LHCN-M2 (cell line): ENCODE measurements at places on chromosomes 5 and 9. TPM values are rescaled to one million over a fixed set of nuclear protein-coding genes. Genes with fewer than 3 reads are reported as not detected.

GRCh38 chr9:2966565-2967300, 122.8 kb upstream of the PUM3 start:
- no peak for DNase-seq

- peak; percentile 32 for DNase-seq
Observed at GRCh38 chr5:79759436-79759835, 69.8 kb downstream of the CMYA5 start.

DNA sequence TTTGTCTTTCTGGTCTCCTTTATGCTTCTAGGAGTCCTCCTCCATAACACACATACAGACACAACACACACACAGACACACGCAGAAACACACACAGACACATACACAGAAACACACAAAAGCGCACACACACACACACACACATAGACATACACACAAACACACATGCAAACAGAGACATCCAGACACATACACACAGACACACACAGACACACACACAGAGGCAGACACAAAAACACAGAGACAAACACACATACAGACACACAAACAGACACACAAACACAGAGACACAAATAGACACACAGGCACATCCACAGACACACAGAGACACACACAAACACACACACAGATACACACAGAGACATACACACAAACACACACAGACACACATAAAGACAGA, 220.2 kb downstream of the IRX2 start:
- no peak for DNase-seq

GRCh38 chr9:16871336-16872151, 1.1 kb upstream of the BNC2 start:
- DNase-seq = peak; percentile 90

DNA sequence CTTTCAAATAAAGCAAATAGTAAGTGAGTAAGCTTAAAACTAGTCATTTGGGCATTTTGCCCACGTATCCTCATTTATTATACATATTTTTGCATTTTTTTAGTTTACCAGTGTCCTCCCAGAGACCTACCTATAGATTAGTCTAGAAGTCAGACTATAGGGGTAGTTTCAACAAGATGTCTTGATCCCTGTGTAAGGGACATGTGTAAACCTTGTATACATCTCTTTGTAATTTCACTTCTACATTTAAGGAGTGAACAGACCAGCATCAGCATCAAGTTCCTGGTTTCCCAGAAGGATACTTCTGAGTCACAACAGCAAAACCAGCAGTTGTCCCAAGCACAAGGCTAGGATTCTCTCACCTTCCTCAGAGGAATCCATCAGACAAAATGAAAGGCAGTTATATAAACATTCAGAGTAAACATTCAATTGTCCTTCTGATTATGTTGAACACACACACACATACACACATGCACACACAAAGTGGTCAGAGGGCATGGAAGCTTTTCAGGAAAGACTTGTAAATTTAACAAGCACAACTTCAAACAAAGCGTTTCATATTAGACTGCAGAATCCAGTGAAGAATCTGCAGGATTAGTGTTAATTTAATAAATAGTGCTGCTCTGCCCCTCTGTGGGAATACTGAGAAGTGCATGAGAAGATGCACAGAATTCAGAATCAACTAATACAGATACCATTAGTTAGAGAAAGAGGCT, 55.4 kb downstream of the HINT1 start:
- DNase-seq = peak; percentile 50

DNA sequence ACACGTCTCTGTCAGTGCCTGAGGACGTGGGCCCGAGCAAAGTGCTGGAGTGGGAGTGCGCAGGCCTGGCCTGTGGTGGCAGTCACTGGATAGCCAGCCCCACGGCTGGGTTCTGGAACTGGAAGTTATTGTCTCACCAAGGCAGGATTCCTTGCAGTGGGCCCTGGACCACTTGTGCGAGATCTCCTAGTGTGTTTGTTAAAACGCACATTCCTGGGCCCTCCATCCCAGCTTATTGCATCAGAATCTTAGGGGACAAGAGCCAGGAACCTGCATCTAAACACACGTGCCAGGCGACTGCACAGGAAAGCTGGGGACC, 26.9 kb downstream of the PTPA start:
- DNase-seq = no peak

DNA sequence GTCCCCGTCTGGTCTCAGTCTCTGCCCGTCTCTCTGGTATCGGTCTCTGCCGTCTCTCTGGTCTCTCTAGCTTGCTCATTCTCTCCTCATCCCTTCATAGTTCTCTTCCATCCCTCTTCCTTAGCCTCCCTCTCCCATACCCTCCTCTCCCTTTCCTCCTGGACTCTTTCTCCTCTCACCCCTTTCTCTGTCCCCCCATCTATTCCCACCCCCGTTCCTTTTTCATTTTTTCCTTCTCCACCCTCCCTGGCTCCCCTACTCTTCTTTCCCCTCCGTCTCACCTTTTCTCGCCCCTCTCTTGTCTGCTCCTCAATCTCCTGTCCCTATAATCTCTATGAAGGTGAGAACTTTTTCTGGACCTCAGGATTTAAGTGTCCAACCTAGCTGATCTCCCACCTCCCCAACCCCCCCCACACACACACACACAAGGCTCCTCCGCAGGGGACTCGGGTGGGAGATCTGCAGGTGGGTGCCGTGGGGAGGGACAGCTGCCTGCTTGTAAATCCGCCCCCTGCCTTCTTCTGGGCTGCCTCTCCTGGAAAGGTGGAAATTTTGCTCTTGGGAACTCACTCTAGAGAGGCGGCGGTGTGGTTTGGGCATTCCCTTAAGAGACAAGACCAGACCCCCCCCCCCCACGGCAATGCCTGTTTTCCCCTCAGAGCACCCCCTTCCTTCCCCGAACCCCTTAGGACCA, 953 bp downstream of the UBE2QL1 start:
- DNase-seq = no peak

DNA sequence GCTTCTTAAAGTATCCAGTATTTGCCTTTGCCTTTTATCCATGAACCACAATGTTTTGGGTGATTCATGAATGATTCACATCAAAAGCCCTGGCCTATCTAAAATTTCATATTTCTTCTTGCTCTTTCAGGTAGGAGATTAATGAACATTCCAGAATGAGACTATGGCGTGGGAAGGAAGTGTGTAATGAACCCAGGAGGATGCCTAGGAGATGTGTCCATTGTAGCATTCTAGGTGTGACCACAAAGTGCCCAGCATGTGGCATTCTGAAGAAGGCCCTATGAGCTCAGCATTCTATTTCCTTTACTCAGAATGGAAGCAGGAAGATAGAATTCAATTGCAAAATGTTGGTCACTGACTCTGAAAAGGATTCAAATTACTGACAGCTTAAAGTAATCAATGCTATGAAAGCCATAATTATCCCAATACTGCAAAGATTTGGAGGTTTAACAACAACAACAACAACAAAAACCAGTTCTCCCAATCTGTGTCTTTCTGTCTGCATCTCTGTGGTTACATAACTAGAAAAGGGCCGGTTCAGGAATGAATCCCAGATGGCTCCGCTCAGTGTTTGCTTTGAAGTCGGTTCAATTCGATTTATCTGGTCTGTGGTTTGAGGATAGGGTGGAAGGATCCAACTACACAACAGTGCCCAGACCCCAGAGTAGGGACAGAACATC, 126.7 kb downstream of the FOXD1 start:
- peak; percentile 95 for DNase-seq

- no peak for DNase-seq
Observed at GRCh38 chr9:72444435-72444834, 77.0 kb upstream of the TMC1 start.

DNA sequence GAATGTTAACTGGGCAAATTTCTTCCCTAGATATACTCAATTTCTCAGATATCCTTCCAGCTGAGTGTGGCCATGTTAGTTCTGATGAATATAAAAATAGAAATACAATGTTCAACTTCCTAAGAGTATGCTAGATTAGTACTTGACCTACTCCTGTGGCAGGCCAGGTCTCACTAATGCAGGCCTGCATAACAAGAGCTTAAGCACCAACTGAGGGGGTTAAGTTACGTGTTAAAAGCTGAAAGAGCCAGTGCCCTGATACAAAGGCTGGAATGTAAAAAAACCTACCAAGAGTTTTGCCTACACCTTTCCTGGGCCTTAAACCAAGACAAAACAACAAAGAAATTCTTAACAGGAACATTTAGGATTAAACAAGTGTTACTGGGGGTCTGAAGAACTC, 102.8 kb downstream of the MRPS30 start:
- DNase-seq = no peak

GRCh38 chr5:134543820-134544614, 18.5 kb downstream of the JADE2 start:
- DNase-seq = no peak

DNA sequence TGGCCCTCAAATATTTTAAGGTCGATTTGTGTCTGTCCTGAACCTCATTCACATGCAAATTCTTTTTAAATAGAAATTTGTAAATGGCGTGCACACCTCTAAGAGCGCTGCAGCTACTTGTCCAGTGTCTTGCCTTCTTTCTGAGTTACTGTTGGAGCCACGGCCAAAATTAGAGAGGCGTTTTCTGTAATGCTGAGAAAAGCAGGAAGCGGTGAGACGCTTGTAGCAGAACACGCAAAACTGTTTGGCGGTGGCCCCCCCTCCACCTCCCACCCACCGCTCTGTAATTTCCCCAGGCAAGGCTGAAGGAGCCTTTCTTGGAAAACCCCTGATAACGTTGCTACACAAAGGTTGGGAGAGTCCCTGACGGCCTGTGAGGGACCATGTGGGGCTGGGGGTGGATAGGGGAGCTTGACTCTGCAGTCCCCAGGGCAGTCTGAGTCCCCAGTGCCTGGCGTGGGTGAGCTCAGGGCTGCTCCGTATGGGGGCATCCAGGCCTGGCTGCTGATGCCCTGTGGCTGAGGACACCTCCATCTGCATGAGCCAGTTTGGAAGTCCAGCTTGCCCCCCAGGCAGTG, 96.5 kb downstream of the GADD45G start:
- no peak for DNase-seq

DNA sequence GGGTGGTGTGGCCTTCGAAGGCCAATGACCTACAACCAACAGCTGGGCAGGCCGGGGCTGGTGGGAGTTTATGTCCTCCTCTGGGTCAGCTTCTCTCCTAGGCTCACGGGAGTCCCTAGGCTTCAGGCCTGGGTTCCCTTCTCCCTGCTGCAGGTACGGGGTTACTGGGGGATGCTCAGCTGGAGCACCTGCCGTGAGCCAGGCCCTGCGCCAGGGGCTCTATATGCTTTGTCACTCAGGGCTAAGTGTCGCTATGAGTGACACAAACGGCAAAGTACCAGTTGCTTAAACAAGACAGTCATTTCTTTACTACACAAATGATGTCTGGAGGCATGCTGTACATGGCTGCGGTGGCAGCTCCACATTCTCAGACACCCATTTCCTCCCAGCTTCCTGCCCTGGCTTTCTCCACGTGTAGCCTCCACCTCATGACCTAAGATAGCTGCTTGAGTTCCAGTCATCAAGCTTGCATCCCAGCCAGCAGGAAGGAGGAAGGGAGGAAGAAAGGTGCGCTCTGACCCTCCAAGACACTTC, 22.5 kb upstream of the NINJ1 start:
- DNase-seq = no peak

GRCh38 chr5:176810081-176810597, at the start of gene UNC5A:
Gene UNC5A, plus strand, starts transcription at chr5:176810559. Its CDS starts 192 bp downstream, at chr5:176810751.
- DNase-seq = no peak

DNA sequence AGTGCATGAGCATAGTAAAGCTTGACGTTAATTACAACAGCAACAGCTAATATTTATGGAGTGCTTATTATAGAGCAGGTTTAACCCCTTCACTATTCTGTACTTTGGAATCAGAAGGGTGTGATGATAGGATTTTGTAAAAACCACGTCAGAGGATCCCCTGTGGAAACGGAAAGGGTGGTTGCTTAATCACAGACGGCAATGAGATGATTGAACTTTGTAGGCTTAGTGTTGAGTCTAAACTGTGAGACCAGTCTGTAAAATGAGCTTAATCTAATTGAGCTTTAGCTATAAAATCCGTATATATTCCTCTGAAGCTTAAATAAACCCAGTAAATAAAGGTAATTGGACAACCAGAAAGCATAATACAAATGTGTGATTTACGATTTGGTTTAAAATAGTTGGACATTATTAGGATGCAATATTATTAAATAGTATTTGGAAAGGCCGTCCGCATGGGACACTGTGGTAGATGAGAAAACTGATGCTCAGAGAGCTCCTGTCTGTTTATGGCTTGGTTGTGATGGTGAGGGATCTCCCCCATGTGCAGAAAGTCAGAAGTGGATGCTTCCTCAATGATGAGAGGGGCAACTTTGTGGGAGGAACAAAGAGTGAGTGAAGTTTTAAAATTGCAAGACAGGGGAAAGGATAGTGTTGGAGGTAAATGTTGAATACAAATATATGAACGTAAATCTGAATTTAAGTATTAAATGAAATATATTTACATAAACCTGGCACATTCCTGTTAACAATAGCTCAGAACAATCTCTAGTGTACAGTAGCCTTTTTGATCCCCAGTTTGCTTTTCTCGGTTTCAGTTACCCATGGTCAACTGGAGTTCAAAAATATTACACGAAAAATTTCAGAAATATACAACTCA, 23.4 kb upstream of the SCGB3A2 start:
- no peak for DNase-seq

The TRPM3 gene
- total RNA-seq = 3.4 and 7.8 TPM in 2 replicates

The PCDHB15 gene
- 3.8 TPM in 2 replicates for total RNA-seq

The EPB41L4B gene
- total RNA-seq = 2.1 and 2.4 TPM in 2 replicates

The ZCCHC7 gene
- total RNA-seq = 10.2 and 10.3 TPM in 2 replicates

The S100Z gene
- total RNA-seq = not detected in 2 replicates

The SLC25A2 gene
- total RNA-seq = 0.17 TPM in 1 of 2 replicates, not detected in the other

The FCHO2 gene
- 13.5 and 14.9 TPM in 2 replicates for total RNA-seq

The NR2F1 gene
- 16.8 and 17.1 TPM in 2 replicates for total RNA-seq

The ZNF483 gene
- 0.75 and 1.0 TPM in 2 replicates for total RNA-seq

The IFNK gene
- total RNA-seq = not detected in 2 replicates
